ENCODE measurements at places on chromosomes 2 and 18.

GRCh38 chr2:235966396-235966795 is 201.8 kb downstream of the GBX2 start:
- no peak for DNase-seq

DNA sequence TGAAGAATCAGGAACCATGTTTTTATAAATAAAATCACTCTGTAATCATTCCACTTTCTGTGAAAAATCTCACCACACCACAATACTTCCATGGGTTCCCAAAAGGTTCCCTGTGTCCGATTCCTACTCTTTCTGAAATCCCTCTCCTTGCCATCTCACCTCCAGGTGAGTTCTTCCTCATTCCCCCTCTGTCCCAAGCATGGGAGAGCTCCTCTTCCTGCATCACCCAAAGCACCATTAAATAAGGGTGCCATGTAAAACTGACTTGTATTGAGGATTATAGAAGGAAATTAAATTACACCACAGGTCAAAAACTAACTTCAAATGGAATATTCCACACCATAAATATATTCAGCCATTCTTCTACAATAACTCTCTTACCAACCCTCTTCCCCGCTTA is 55.8 kb upstream of the ETAA1 start:
- no peak for DNase-seq

DNA sequence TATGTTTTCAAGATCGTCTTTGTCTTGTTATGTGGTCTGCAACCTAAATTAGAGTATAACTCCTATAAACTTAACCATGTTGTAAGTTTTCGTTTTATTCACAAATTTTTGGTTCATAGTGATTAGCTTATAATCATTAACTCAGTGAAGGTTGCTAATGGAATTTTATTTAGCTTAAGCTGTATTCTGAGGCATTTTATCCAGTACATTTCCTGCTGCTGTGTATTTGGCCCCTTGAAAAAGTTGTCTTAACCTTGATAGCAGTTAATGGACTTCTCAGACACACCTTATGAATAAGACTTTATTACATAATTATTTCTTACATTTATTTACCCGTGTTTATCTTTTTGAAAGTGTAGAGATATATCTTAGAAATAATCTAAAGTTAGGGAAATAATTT is 20.5 kb downstream of the VAPA start:
- no peak for DNase-seq

DNA sequence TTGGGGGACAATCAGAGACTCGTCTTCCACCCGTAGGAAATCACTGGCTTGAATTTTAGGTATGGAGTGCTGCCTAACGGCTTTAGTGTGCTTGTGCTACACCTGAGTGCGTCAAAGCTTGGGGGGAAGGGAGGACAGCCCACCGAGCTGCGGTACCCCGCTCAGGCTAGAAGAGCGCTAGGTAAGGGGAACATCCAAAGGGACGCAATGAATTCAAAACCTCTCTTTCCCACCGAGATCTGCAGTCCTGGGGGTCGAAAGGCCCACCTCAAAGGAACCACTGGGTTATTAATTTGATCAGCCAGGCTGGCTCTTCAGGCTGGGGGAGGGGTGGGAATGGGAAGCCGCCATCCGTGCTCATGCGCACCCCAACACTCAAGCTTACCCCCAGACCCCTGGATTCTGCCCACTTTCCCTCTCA is 2.7 kb downstream of the EPHA4 start:
- peak; percentile 12 for DNase-seq

DNA sequence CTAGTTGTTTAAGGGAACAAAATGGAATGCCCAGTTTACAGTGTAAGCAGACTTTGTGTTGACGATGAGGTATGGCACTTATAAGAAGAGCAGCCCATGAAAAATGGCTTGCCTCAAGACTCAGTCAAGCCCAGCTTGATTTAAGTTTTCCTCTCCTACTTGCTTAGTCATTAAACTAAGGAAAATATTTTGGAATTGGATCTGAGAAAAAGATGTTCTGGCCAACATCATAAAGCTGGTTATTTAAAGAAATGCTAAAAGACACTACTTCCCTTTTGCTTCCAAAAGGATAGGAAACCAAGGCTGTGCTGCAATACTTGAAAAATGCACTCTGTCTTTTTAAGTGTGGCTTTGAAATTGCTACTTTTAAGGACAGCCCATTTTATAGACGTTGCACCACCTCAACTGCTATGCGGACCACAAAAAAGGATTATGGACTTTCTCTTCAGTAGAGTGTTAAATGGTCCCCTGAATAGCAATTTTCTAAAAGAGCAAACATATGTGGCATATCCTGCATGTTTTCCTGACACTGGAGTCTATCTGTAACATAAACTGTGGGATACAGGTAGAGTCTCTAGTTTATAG is 32.1 kb downstream of the CCDC141 start:
- no peak for DNase-seq

- peak; percentile 45 for DNase-seq
These were observed 1.1 kb upstream of the IMP4 start for GRCh38 chr2:130341562-130342019.

- DNase-seq = peak; percentile 90
These were observed 113.1 kb upstream of the GPC1 start for GRCh38 chr2:240322231-240322955.

DNA sequence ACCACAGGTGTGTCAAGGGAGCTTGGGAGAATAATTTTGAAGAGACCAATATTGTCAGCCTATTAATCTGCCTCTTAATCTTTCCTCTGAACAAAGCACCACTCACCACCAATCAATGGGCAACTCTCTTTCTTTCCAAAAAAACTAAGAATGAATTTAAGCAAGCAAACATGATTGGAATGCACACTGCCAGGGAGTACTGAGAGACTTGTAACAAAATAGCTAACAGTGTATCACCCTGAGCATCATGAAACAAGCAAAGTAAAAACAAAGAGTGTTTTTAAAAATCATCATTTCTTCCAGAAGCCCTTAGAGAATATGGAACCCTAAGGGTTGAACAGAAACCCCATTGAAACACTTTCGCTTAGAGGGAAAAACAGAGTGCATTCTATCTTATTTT is 299.7 kb downstream of the DSEL start:
- DNase-seq = no peak

DNA sequence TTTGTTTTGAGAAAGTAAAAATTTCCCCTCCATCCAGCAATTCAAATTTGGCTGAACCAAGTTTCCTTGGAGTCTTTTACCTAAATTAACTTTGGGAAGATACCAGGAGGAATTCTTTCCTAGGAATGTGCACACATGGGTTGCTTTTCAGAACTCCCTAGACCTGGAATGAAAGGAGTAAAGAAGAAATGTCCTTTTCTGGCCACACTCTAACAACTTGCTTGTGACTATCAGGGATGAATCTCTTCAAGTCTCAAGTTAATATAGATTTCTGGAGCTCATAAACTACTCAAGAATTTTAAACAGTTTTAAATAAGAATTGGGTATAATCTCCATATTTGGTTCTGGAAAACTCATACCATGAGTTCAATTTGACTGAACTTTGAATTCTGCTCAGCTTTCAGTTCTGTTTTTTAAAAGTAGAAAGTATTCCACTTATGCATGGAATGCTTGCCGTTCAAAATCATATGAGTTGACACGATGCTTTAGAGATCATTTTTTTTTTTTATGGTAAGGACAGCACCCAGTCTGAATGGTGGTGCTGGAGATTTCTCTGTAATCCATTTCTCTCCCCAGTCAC is 7.7 kb downstream of the RASGRP3 start:
- DNase-seq = no peak

- DNase-seq = no peak
These were observed 103.9 kb upstream of the FHL2 start for GRCh38 chr2:105502625-105503334.

DNA sequence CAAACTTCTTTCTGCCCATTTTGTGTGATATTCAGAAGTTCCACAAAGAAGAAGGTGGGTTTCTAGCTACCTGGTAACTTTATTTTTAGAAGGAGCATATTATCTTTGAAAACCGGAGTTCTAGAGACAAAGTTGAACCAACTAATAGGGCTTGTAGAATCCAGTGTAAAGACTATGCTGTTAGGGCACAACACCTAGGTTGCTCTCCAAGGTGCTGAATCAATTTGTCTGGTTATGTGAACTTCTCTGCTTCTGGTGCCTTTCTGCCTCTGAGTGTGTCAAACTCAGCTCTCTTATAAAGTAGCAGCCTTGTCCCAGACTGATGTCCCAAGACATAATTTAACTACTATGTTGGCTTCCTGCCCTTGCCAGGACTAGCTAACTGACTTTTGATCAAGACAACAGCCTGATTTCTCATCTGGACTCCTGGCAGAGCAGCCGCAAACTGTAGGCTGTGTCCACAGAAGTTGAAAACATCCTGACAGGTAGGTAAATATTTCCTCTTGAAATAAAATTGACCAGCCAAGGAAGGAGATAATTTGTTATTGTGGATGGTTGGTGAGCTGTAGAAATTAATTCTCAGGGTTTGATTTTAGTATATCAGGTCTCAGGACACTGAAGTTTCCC is 119.4 kb downstream of the CYRIA start:
- DNase-seq = no peak

GRCh38 chr2:72109291-72109690 is 38.4 kb downstream of the CYP26B1 start:
- no peak for DNase-seq

- DNase-seq = no peak
These were observed 211.0 kb downstream of the MCFD2 start for GRCh38 chr2:46704593-46704992.

GRCh38 chr18:74623047-74623816 is 25.6 kb downstream of the ZNF407 start:
- no peak for DNase-seq

- DNase-seq = no peak
These were observed 19.1 kb upstream of the TXNDC2 start for GRCh38 chr18:9866627-9867026.

- no peak for DNase-seq
These were observed 72.7 kb downstream of the MARCHF4 start for GRCh38 chr2:216299588-216299987.

DNA sequence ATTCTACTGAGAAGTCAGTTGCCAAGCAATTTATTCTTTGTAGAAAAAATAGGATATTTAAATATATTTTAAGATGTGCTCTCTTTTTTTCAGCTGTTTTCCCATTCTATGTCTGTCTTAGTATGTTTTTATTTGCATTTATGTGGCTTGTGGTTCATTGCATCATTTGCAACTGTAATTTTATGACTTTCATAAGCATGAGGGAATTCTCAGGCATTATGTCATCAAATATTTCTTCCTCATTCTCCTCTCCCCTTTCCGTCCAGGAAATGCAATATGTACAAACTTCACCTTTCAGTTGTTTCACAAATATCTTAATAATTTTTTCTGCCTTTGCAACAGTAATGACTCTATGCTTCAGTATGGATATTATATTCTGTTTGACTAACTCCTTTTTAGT is 560.2 kb upstream of the LRATD1 start:
- DNase-seq = no peak

GRCh38 chr18:31049189-31049588 is 6.6 kb upstream of the DSC3 start:
- DNase-seq = no peak

GRCh38 chr2:218006741-218007140 is 3.9 kb upstream of the TNS1 start:
- DNase-seq = no peak

DNA sequence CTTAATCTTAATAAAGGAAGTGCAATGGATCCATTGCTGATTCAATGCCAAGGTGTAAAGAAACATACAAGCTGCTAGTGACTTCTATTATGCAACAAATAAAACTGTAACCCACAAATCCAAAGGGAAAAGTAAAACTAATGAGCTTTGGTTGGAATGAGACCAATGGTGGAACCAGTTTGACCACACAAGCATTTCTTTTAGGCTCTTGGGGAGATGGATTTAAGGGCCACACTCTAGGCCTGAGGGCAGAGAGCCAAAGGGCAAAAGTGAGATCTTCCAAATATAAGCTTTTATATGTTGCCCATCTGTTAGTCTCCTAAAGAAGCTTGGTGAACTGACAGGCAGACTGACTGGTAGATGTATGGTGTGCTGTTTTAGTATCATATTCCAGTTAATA is 41.5 kb upstream of the MMADHC start:
- DNase-seq = no peak

- no peak for DNase-seq
These were observed 72.1 kb downstream of the STPG4 start for GRCh38 chr2:47083005-47083404.

DNA sequence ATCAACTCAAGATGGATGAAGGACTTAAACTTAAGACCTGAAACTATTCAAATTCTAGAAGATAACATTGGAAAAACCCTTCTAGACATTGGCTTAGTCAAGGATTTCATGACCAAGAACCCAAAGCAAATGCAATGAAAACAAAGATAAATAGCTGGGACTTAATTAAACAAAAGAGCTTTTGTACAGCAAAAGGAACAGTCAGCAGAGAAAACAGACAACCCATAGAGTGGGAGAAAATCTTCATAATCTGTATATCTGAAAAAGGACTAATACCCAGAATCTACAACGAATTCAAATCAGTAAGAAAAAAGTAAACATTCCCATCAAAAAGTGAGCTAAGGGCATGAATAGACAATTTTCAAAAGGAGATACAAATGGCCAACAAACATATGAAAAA is 171.2 kb downstream of the ERBB4 start:
- no peak for DNase-seq

DNA sequence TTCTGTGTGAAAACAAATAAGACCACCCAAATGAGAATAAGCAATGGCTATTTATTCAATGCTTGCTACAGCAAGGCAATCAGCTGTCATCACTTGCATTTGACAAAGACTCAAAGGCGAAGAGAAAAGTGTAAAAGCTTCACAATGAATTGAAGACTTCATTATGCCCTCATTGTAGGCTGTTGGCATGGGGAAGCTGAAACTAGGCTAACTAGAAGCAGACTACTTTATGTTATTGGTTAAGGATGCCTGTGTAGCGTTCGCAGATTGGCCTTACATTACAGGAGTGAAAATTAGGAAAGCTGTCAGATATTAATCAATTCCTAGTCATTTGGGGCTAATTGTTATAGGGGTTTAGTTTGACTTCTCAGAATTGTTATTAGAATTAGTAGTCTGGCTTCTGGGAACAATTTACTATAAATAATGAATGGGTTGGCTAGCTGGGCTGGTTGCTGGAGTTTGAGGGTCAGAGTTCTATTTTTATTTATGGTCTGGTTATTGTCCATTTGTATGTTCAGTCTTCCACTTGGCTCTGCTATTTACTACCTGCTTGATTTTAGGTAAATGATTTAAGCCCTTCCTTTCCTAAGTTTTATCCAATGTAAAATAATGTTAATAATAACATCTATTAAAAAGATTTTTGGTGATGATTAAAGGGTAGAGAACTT is 437.2 kb upstream of the SYT4 start:
- DNase-seq = no peak

All from thyroid gland (tissue), 4 donors.